HT1080 (cell line): ENCODE measurements at places on chromosomes 1 and 21. TPM values are rescaled to one million over a fixed set of nuclear protein-coding genes. Genes with fewer than 3 reads are reported as not detected.

DNA sequence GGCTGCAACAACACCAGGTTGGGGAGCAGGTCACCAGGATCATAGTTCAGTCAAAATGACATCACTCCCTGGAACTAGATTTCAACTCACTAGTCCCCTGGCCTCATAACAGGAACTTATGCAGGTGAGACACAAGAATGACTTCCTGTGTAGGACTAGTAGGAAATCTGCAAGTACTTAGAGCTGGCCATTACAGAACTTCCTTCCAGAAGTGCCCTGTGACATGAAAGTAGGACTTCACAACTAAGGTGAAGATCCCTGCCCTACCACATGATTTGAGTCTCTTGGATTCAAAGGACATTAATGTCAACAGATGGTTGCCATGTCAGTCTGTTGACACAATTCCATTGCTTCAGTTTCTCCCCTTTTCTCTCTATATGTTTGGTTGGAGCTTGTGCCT is 223.1 kb downstream of the RPS6KC1 start:
- DNase-seq: no peak

DNA sequence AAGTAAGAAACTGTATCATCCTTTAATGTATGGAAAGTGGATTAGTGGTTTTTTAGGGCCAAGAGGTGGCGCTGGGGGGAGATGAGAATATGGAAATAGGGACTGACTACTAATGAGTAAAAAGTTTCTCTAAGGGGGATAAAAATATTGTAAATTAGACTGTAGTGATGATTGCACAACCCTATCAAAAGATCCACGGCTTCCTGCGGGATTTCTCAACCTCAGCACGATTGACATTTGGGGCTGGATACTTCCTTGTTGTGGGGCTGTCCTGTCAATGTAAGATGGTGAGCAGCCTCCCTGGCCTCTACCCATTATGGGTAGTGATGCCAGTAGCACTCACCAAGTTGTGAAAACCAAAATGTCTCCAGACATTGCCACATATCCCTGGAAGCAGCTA is 36.0 kb upstream of the PRDM2 start:
- no peak for DNase-seq

- no peak for DNase-seq
Measured at GRCh38 chr1:17002524-17002902, 9.2 kb downstream of the ATP13A2 start.

- DNase-seq: no peak
Measured at GRCh38 chr1:81192647-81193642, 607.8 kb upstream of the ADGRL2 start.

GRCh38 chr1:184693011-184693410 is 61.6 kb downstream of the EDEM3 start:
- no peak for DNase-seq

DNA sequence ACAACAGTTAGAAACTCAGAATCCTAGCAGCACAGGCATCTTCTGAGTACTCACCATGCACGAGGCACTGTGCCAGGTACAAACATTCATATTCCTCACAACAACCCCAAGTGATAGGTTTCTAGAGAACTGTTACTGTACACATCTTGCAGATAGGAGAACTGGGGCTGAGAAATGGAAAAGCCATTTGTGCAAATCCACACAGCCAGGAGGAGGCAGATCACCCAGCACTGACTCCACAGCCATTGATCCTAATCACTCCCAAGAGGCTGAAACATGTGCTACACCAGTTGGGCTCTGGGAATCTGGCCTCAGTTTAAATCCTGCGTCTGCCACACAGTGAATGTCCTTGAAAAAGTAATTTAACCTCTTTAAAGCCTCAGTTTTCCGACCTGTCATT is 151.0 kb downstream of the ST6GALNAC5 start:
- DNase-seq: no peak

DNA sequence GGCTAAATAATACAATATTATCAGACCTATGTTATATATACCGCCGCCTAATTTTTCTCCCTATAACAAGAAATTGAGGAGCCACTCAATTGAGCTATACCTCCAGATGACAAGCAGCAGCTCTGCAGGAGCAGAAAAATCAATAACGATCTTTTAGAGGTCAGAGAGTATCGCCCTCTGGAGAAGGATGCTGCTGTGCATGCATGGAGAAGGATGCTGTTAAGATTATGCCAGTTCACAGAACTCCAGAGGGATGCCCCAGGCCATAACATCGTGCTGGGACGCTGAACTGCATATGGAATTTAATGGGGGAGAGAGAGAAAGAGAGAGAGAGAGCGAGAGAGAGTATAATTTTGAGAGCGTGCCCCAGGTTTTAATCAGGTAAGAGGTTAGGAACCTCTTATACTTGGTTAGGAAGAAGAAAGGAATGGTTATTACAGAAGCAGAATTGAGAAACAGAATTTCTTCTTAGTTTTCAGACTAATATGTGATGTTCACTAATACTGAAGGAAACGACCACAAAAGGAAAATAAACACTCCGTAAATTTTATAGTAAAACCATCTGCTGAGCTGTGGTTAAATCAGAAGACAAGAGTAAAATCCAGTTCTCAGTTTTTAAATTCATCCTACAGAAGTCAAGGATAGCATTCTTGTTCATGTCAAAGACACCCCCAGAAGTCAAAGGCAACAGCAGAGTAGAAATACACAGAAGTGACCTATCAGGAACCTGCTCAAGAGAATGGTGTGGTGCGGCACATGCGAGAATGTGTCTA is 111.1 kb downstream of the SMYD2 start:
- no peak for DNase-seq

- DNase-seq: no peak
Measured at GRCh38 chr21:36466061-36466511, 13.8 kb downstream of the CLDN14 start.

DNA sequence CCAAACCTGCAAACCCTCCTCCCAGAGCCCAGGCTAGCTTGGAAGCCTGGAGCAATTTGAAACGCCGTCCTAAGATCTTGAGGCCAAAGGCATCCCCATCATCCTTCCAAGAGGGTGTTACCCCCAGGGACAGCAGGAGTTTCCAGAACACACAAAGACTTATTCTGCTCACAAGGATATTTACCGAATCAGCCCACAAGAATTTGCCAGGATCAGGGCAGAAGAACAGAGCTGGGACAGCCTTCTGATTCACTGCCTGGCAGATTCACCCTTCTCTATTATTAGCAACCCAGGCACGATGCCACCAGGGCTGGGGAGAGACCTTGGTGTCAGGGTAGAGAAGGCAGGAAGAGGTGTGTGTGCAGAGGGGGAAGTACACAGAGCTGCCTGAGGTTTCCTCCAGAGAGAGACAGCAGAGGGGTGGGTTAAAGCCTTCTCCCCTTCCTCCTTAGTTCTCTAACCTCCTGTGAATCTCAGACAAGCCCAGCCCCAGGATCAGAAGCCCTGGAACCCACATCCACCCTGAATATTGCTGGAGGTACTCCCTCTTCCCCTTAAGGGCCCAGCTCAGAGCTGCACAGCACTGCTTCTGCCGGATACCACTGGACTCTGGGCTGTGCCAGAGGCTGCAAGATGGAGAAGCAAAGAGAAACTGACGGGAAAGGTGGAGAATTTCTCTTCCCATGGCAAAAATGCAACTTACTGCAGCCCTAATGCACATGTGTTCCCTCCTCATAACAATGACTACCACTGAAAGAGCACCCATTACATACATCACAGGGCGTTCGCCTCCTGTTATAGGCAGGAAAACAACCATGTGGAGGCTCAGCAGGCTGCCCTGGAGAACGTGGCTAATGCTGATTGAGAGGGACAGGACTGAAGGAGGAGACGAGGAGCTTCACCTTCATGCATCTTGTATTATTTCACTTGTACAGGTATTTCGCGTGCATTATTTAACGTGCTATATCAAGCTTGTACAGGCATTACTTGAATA is 61.8 kb downstream of the ITPKB start:
- peak; percentile 96 for DNase-seq

DNA sequence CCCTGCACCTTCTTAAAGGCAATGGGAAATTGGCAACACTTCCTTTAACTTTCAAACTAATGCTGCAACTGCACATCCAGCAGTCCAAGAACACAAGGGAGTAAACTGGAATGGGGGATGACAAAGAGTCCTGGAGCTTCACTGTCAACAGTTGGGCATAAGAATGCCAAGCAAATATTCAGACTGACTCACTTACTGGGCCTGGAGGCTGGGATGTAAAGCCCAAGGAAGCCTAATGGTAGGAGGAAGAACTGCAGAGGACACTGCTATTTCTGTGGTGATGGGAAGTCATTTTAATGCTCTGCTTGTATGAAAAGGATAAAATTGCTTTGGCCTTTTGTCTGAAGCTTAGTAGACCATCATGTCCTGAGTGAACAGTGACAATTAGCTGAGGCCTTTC is 15.7 kb upstream of the DMRTA2 start:
- peak; percentile 38 for DNase-seq

- DNase-seq: no peak
Measured at GRCh38 chr1:206782448-206782847, 10.2 kb upstream of the IL10 start.

DNA sequence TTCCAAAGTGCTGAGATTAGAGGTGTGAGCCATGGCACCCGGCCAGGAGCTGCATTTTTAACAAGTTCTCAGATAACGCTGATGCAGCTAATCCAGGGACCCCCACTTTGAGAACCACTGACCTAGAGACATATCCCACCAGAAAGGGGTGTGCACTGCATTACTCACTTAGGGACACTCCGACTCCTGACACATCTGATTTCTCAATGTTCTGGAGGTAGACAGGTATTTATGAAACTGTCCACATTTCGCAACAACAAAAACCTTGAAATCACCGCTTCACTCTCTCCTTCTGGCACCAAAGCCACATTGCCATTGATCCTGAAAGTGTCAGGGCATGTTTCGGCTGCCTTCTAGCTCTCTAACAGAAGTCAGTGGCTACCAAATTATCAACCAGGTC is 23.2 kb upstream of the CAMTA1 start:
- no peak for DNase-seq

DNA sequence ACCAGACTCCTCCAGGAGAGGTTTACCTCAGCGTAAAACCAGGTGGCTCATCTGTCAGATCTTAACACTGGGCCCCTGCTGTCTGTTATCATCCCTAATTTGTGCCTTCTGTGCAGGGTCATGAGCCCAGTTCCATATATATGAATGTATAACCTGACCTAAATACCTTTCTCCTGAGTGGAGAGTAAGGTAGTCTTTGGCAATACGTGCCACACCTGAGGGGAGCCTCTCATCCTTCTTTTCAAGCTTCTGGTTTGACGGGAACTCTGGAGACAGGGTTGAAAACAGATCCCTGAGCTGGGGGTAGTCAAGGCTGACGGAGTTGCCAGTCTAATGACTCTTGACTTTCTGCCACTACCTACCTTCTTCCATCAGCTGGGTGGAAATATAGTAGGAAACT is 4.1 kb downstream of the SFT2D2 start:
- no peak for DNase-seq

DNA sequence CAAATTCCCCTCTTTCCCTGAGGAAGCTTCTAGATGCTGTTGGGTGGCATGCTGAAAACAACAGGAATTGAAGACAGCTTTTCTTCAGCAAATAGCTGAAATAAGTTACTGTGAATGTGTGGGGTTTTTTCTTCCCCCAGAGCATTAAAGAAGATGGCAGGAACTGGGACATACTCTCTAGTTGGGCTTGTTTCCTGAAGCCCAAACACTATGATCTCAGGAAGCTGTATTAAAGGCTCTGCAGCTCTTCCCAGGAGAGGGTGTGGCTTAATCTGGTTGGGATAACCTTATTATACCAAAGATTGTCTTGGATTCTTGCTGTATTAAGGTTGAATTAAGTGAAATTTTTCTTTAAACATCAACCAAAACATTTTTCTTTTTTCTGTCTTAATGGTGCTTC is 64.9 kb upstream of the LMO4 start:
- no peak for DNase-seq

- DNase-seq: no peak
Measured at GRCh38 chr1:195709821-195710220, 898.4 kb downstream of the KCNT2 start.

DNA sequence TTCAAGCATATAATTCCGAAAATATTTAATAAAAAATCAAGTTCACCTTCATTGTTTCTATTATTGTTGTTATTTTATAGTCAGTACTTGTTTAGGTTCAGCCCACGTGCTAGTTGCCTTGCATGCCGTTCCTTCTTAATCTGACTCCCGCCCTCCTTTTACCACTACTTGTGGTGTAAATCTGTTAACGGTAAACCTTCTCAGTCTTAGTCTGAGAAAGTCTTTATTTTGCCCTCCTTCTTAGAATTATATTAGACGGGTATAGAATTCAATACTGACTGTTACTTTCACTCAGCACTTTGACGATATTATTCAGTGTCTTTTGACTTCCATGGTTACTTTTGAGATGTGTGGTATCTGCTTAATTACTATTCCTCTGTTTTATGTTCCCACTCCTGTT is 104.8 kb downstream of the RGL1 start:
- DNase-seq: no peak

- DNase-seq: no peak
Measured at GRCh38 chr1:228457017-228457395, 30.2 kb upstream of the RNF187 start.

- DNase-seq: no peak
Measured at GRCh38 chr1:228695015-228695955, 40.0 kb upstream of the RHOU start.

DNA sequence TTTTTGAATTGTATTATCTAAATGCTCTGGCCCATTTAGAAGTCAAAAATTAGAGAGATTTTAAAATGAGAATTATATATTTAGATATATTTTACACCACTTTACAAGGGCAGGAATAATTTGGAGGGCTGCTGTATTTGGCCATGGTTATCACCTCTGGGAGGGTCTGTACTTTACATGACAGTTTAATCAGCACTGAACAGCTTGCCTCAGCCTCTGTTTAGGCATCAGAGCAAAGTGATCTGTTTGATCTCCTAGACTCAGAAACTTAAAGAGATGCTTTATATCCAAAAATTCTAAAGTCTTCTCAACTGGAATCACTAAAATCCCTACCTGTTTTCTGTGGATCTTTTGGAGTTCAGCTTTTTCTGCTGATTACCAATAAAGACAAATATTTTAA is 5.4 kb upstream of the SPTA1 start:
- no peak for DNase-seq

- no peak for DNase-seq
Measured at GRCh38 chr1:240666568-240667198, 54.7 kb upstream of the GREM2 start.

- DNase-seq: no peak
Measured at GRCh38 chr1:41380195-41380594, 19.0 kb downstream of the FOXO6 start.

DNA sequence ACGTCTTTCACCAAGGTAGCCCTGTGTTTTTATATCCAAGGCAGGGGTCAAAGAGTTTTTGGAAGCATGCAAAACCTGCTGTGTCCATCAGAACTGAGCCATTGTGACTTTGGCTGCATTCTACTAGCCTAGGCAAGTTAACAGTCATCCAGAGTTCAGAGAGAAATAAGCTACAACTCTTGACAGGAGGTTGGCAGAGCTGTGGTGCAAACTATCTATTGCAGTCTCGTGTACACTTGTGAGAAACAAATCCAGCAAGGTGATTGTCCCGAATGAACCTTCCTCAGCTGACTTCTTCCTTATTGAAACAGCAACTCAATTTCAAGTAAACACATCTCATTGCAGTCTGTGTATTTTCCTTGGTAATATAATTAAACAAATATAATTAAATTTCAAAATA is 124.5 kb downstream of the NCAM2 start:
- DNase-seq: no peak

TTC3 gene
- 65.3 and 68.8 TPM in 2 replicates for total RNA-seq

S100A14 gene
- 0.88 TPM in 1 of 2 replicates, not detected in the other for total RNA-seq

ZBTB21 gene
- 8.3 and 11.3 TPM in 2 replicates for total RNA-seq

VWA5B1 gene
- not detected in 2 replicates for total RNA-seq

PSMD4 gene
- 233 and 234 TPM in 2 replicates for total RNA-seq

KDM5B gene
- total RNA-seq: 14.2 and 15.7 TPM in 2 replicates

ZSCAN20 gene
- total RNA-seq: 3.0 and 5.8 TPM in 2 replicates

SNX7 gene
- 30.9 and 36.1 TPM in 2 replicates for total RNA-seq

SERPINC1 gene
- not detected in 2 replicates for total RNA-seq

LIN28A gene
- not detected in 2 replicates for total RNA-seq

CFAP126 gene
- not detected in 2 replicates for total RNA-seq

PTPRC gene
- total RNA-seq: 0.16 and 0.23 TPM in 2 replicates

RXRG gene
- total RNA-seq: not detected in 2 replicates
